Activated CD8-positive, alpha-beta memory T cell treated with anti-CD3 and anti-CD28 coated beads for 24 hours (primary cell): ENCODE measurements at places on chromosomes 6 and 20.

DNA sequence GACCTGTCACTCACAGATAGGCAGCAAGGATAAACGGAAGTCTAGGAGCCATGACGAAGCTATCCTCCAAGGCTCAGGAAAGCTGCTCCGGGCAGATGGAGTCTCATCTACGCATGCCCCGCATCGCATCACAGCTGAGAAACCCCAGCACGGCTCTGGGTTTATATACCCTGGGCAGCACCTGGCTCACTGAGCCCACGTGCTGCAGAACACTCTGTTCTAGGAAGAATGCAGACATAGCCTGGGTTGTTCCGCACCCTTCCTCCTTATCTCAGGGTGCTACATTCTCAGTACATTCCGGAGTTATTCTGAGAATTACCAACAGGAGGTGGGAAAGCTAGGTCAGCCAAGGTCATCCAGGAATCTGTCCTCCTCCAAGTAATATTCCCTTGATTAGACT, 260.4 kb downstream of the CBLN4 start:
- DNase-seq, result no peak

- no peak for DNase-seq
These were observed 8.2 kb downstream of the STX7 start for GRCh38 chr6:132504757-132505156.

DNA sequence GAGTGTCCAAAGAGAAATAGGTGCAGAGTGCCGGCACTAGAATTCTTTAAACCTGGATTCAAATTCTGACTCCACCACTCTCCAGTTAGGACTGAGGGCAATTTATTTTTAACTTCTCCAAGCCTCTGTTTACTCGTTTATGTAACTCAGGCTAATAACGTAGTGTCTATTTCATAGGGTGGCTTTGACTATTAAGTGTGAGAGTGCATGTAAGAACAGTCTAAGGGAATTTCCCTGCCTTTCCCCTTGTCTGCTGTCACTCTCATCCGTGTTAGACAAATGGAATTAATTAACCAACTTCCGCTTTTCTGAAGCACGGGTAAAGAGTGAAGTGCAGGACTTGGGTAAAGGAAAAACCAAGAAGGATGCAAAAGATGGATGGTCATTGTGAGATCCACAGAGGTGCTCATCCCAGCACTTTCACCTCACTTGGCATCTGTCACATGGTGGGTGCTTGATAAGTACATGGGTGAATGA, 4.1 kb upstream of the ZKSCAN8 start:
- DNase-seq, result peak; percentile 74

DNA sequence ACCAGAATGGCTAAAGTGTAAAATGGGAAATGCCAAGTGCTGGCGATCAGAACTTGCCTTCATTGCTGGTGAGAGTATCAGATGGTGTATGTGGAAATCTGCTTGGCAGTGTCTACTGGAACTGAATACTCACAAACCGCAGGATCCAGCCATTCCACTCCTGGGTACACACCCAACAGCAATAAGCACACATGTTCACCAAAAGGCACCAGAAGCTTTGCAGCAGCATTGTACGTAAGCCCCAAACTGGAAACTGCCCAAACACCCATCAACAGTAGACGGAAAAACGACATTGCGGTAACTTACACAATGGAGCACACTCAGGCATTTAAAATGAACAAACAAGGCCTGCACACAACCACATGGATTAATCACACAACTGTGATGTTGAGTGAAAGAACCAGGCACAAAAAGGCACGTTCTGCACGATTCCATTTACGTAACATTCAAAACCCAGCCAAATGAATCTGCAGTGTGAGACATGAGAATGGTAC, 37.3 kb upstream of the BPIFA2 start:
- DNase-seq, result no peak

GRCh38 chr6:169957351-169957963, 206.0 kb downstream of the ERMARD start:
- peak; percentile 48 for DNase-seq

DNA sequence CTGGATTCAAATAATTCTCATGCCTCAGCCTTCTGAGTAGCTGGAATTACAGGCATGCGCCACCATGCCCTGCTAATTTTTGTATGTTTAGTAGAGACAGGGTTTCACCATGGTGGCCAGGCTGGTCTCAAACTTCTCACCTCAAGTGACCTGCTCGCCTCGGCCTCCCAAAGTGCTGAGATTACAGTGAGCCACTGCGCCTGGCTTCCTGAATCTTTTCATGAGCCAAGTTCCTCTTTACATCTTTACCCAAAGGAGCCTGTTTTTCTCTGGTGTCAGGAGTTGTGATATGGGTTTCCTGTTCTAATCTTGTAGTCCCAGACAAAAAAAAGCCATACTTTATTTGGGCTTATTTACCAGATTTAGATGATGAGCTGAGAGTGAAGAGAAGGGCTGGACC, 34.4 kb downstream of the PCNA start:
- no peak for DNase-seq

DNA sequence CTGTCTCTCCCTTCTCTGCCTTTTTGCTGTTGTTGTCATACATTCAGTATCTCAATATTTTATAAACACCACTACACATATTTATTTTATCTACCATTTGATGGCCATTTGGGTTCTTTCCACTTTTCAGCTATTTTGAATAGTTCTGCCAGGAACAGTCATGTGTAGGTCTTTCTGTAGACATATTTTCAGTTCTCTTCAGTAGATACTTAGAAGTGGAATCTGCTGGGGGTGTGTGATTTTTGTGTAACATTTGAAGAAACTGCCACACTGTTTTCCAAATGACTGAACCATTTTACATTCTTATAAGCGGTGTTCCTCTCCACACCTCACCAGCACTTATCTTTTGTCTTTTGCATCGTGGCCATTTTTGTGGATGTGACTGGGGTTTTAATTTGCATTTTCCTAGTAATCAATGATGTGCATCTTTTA, 197.7 kb downstream of the ARID1B start:
- no peak for DNase-seq

- peak; percentile 67 for DNase-seq
These were observed 27.8 kb downstream of the ASIP start for GRCh38 chr20:34268851-34269636.

DNA sequence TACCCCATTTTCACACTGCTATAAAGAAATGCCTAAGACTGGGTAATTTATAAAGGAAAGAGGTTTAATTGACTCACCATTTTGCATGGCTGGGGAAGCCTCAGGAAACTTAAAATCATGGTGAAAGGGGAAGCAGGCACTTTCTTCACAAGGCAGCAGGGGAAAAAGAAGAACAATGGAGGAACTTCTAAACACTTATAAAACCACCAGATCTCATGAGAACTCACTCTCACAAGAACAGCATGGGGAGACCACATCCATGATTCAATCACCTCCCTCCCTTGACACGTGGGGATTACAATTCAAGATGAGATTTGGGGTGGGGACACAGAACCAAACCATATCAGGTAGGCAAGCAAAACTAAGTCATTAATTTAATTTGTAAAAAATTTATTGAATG, 343.2 kb downstream of the FRK start:
- no peak for DNase-seq

GRCh38 chr6:5072440-5072839, 12.7 kb upstream of the PPP1R3G start:
- no peak for DNase-seq

GRCh38 chr20:41510847-41511450, 107.2 kb downstream of the CHD6 start:
- no peak for DNase-seq

GRCh38 chr6:111753573-111753972, 119.7 kb downstream of the FYN start:
- DNase-seq, result no peak

- DNase-seq, result no peak
These were observed 39.5 kb downstream of the SLC24A3 start for GRCh38 chr20:19251958-19252357.

DNA sequence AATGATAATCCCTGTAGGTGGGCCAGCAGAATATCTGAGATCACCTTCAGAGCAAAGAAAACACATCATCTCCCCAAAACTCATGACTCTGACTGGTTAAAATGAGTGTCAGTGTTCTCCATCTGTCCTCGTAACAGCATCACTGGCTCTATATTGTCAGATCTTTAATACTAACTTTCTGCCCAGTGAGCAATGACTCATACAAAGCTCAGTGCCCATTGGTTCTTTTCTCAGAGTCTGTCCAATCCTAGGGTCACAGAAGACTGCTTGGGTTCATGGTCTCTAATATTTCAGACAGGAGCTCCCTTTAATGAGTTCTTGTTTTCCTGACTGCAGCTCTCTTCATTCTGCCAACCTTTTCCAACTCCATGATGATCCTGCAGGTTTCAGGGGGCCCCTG, 36.4 kb downstream of the HLA-DPB1 start:
- DNase-seq, result no peak

DNA sequence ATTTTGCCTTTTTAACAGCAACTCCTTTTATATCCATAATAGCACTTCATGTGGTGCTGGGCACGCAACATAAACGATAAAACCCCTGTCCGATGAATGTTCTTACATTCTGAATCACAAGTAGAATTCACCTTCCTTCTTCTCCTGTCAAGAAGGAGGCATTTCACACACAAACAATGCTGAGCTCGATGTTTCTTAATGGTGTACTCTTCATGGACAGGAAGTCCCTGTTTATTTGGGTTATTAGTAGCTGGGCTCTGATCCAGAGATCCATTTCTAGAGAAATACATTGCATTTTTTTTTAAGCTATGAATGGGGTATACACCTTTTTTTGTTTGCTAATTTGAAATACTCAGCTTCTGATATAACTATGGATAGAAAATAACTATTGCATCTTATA, 82.4 kb downstream of the PPP1R3G start:
- no peak for DNase-seq

DNA sequence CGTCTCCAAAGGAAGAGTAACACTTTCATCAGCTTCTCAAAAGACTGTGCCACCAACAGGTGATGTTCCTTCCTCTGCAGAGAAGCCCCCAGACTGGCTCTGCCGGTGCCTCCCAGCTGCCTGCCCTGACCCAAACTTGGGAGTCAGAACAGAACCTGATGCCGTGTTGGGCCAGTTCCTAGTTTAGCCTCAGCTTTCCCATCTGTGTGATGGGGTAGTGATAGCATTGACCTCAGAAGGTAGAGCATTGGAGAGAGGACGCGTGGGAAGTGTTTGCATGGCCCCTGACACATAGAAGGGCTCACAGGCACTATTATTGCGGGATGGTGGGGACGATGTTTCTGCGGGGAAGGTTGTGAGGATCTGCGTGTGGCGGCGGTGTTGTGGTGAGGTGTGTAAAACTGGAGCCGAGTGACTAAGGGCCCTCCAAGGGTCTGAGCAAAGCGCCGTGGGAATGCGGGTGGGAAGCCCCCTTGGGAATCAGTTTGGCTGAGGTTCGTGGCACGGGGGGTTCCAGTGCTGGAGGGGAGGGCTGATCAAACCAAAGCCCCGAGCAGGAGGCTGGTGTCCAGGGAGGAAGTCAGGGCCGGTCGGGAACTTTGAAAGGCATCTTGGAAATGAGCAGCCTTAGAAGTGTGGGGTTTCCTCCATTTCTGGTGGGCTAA, 1.7 kb downstream of the NTSR1 start:
- DNase-seq, result no peak

- no peak for DNase-seq
These were observed 128.4 kb downstream of the LINC00237 start for GRCh38 chr20:20977786-20978185.

DNA sequence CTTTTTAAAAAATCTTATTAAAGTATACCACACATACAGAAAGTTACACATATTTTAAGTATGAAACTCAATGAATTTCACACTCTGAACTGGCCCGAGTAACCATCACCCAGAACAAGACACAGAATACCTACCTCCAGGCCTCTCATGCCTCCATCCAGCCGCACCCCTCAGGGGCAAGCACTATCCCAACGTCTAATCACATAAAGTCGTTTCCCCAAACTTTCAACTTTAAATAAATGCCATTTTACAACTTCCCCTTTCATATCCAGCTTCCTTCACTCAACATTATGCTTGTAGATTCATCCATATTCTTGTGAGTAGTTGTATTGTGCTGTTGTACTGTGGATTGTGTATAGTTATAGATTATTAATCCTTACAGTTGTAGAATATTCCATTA, 539.1 kb downstream of the CD83 start:
- no peak for DNase-seq

DNA sequence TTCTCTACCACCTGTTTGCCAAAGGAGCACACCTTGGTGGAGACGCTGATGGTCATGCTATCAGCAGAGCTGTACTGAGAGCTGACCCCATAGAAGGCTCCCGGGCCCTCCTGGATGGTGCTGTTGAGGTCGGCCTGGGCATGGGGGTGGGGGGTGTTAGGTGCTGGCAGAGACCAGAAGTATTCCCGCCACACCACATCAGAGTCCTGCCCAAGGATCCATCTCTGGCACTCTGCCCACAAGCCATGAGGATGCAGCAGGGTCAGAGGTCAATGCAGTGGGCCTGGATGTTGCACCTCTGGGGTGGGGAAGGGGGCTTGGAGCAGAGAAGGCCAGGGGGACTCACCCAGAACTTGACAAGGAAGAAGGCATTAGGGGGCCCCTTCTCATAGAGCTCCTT, 7.4 kb downstream of the RPL10A start:
- no peak for DNase-seq

DNA sequence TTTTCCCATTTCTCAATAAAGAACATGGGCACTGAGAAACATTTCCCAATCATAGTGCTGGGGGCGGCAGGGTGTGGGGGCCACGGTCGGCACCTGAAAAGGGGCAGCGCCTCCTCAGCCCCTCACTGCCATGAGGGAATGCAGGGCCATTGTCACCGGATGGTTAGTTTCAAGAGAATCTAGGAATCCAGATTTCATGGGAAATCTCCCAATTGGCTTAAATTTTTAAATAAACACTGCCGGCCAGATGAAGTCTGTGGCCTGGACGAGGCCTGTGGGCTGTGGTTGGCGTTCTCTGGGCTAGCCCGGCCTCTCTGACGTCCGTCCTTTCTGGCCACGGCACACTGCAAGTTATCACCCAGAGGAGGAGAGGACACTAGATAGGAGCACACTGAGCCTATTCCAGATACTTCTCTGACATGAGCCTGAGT, 25.6 kb downstream of the MANBAL start:
- no peak for DNase-seq

GRCh38 chr20:34627458-34627857, 49.4 kb downstream of the PIGU start:
- no peak for DNase-seq

GRCh38 chr6:80425089-80425823, 318.8 kb downstream of the BCKDHB start:
- DNase-seq, result no peak

DNA sequence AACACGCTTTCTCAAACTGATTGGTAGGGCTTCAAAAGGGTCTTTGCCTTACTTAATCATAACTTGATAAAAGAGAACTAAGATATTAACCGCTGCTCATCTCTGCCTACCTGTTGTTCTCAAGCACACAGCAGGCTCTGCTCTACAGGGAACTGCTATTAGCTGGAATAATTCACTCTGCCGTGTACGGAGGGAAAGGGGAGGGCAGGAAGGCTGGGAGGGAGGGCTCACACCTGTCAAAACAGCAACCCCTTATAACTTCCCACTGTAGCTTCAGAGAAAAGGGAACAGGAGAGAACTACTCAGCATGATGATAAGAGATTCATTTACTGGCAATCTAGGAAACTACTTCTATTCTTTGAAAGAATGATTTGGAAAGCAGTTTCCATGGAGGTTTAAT, 75.1 kb downstream of the ZMYND8 start:
- DNase-seq, result no peak
